ENCODE measurements at places on chromosomes 1 and 21. TPM values are rescaled to one million over a fixed set of nuclear protein-coding genes. Genes with fewer than 3 reads are reported as not detected.

GRCh38 chr1:225257081-225257480, 170.8 kb downstream of the LBR start:
- DNase-seq = no peak

DNA sequence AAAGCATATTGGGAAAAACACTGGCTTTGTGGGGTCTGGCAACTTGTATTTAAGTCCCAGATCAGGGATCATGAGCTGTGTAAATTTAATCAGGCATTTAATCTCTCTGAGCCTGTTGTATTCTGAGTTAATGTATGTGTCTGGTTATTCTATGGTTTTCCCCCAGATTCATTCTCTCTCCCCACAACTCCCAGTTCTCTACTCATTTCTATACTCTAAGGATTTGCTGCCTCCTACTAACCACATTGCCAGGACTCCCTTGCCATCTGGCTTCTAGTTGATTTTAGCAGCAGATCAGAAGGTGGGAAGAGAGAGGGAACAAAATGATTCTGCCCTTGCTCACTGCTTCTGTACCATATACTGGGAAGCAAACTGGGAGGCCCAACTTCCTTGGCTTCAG, 31.4 kb upstream of the S1PR1 start:
- no peak for DNase-seq

DNA sequence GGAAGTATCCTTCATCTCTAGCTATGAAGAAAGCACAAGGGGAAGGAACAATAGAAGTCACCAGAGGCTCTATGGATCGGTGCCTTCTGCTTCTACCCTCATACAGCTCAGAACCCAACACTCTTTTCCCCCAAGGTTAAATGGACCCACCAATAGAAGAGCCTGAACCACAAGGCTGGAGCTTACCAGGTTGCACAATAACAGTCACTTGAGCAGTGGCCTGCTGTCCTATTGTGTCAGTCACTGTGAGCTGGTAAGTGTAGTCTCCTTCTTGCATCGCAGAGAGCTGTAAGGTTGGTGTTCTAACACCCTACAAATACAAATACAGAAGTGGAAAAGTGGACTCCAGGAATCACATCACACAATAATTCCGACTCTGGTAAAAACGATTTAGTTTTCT, 103.0 kb downstream of the KIAA0319L start:
- no peak for DNase-seq

DNA sequence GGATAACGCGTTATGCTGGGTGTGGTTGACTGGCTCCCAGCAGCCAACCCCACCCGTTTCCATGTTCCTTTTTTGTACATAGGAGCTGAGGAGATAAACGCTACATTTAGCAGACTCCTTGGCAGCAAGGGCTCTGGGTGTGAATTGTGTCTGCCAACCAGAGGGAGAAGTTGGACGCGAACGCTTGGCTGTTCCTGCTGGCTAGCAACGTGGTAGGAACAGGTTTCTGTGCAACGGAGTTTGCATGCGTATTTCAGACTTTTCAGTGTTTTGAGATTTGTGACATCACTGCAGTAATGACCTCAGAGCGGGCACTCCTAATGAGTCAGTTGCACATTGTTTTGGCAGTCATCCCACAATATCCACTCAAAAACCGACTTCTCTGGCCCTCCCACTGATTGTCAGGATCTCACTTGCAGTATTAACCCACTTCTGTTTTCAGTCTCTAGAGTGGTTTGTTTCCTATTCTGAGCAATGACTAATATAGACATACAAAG, 98.7 kb upstream of the RGS1 start:
- DNase-seq = peak; percentile 64

DNA sequence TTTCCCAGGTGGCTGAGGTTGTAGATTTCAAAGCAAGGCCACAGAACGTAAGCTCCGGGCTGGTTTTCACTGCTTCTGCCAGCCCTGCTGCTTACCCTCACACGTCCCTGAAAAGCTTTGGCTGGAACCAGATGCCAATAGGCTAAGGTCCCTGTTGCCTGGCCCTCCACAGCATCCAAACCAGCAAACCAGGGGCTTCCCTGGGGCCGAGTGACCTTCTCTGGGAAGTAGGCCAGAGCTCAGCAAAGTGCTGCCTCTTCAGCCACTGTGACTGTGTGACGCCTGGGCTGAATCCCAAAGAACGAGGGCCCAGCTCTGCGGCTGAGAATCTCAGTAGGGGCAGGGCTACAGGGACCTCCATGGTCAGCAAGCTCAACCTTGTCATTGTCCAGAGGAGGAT, 28.9 kb upstream of the RBM15 start:
- DNase-seq = peak; percentile 64

Gene BRDT
- total RNA-seq = not detected
